ENCODE measurements at places on chromosomes 7 and 10. TPM values are rescaled to one million over a fixed set of nuclear protein-coding genes. Genes with fewer than 3 reads are reported as not detected.

- peaks cover 5% of the 10 kb centered on the region for H3K4me1 ChIP-seq
- no peaks in the 10 kb centered on the region for H3K27me3 ChIP-seq
- H3K27ac ChIP-seq, result no peak overlapping the region
Measured at GRCh38 chr7:129853661-129854268, 99.0 kb downstream of the UBE2H start.

- H3K27me3 ChIP-seq, result no peaks in the 10 kb centered on the region
- no peak overlapping the region for H3K27ac ChIP-seq
- peaks cover 22% of the 10 kb centered on the region for H3K4me1 ChIP-seq
- no peaks in the 10 kb centered on the region for H3K36me3 ChIP-seq
Measured at GRCh38 chr10:78449554-78449953, 415.9 kb downstream of the RPS24 start.

DNA sequence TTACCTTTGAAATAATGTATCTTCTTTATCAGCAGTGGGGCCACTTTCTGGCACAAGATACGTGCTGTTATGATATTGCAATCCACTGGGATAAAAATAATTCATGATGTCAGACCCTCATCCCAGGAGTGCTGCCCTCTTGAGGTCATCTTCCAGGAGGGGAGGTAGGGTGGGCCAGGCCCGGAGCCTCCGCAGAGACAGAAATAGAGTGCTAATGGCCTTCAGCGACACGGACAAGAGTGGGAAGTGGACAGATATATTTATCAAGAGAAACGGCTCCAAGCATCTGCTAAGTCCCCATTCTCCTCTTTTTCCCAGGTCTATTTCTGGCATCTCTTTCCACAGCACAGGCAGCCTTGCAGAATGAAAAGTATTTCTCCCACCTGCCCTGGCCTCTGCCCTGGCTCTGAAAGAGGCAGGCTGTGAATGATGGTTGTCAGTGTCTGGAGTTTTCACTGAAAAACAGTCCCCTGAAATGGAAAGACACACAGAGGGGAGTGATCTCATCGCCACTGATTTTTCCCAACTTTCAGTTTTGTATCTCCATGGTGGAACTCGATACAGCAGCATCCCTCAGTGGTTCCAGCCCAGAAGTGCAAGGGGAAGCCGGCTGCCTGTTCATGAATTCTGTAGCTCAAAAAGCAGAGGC is 251.7 kb upstream of the MYO3A start:
- H3K4me1 ChIP-seq, result peaks cover 12% of the 10 kb centered on the region
- H3K36me3 ChIP-seq, result no peaks in the 10 kb centered on the region
- H3K4me3 ChIP-seq, result no peak overlapping the region

- peaks cover 3% of the 10 kb centered on the region for H3K36me3 ChIP-seq
- DNase-seq, result no peak
- no peak overlapping the region for H3K4me3 ChIP-seq
- H3K27ac ChIP-seq, result no peak overlapping the region
- H3K4me1 ChIP-seq, result no peaks in the 10 kb centered on the region
Measured at GRCh38 chr7:68334636-68335272, 1263.5 kb upstream of the AUTS2 start.

GRCh38 chr10:8326396-8327139 is 272.1 kb downstream of the GATA3 start:
- H3K27ac ChIP-seq, result no peak overlapping the region
- H3K27me3 ChIP-seq, result peaks cover 67% of the 10 kb centered on the region
- DNase-seq, result no peak

DNA sequence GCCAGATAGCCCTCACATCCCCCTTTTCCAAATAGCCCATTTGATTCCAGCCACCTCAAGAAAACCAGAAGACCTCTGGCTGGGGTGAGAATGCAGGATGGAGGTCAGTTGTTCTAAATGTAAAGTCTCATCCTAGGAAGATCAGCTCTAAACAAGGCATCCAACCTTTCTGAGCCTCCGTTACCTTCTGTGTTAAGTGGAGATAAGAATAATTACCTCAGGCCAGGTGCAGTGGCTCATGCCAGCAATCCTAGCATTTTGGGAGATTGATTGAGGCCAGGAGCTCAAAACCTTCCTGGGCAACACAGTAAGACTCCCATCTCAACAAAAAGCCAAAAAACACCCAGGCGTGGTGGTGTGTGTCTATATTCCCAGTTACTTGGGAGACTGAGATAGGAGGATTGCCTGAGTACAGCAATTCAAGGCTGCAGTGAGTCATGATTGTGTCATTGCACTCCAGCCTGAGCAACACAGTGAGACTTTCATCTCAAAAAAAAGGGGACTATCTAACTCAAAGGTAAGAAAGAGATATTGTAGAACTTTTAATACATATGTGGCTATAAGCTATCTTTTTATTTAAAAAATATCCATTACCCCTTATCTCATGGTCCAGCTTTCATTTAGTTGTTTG is 43.5 kb downstream of the PRTFDC1 start:
- no peaks in the 10 kb centered on the region for H3K27me3 ChIP-seq
- H3K27ac ChIP-seq, result peak overlapping the region; percentile 45
- H3K4me3 ChIP-seq, result no peak overlapping the region
- peaks cover 18% of the 10 kb centered on the region for H3K36me3 ChIP-seq

DNA sequence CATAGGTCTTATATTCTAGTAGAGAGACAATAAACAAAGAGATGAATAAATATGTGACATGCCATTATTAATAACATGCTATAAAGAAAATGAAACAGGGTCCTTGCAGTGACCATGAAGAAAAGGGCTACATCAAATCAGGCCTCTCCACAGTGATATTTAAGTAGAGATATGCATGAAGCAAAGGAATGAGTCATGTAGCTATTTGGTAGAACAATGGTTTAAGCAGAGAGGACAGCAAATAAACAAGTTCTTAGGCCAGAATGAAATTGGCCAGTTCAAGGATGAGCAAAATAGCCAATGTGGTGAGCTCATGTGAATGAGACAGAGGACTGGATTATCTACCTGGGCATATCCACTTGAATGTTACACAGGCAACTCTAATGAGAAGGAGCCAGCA is 172.2 kb upstream of the FERD3L start:
- H3K36me3 ChIP-seq, result no peaks in the 10 kb centered on the region
- H3K27ac ChIP-seq, result no peak overlapping the region
- H3K4me1 ChIP-seq, result peaks cover 9% of the 10 kb centered on the region

DNA sequence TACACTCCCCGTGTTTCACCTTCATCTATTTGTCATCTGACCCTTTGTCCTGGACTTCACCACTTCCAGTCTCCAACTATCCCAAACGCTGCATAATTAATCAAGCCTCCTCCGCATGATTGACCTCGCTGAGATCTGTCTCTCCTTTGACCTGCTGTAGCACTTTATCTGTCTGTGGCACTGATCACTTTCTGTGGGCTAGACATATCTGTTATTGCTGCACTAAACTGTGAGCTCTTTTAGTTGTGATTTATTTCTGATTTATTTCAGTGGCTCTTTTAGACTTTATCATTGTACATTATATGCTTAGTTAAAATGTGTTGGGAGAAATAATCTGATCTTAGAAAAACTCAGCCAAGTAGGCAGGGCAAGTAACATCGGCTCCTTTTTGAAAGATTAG is 91.9 kb upstream of the GATA3 start:
- H3K4me3 ChIP-seq, result no peak overlapping the region
- H3K27ac ChIP-seq, result no peak overlapping the region
- H3K36me3 ChIP-seq, result peaks cover 11% of the 10 kb centered on the region
- H3K27me3 ChIP-seq, result no peaks in the 10 kb centered on the region
- DNase-seq, result no peak

GRCh38 chr7:67407392-67408071 is 410.9 kb downstream of the TYW1 start:
- peaks cover 8% of the 10 kb centered on the region for H3K4me1 ChIP-seq
- no peaks in the 10 kb centered on the region for H3K27me3 ChIP-seq
- no peak for DNase-seq
- no peaks in the 10 kb centered on the region for H3K36me3 ChIP-seq

DNA sequence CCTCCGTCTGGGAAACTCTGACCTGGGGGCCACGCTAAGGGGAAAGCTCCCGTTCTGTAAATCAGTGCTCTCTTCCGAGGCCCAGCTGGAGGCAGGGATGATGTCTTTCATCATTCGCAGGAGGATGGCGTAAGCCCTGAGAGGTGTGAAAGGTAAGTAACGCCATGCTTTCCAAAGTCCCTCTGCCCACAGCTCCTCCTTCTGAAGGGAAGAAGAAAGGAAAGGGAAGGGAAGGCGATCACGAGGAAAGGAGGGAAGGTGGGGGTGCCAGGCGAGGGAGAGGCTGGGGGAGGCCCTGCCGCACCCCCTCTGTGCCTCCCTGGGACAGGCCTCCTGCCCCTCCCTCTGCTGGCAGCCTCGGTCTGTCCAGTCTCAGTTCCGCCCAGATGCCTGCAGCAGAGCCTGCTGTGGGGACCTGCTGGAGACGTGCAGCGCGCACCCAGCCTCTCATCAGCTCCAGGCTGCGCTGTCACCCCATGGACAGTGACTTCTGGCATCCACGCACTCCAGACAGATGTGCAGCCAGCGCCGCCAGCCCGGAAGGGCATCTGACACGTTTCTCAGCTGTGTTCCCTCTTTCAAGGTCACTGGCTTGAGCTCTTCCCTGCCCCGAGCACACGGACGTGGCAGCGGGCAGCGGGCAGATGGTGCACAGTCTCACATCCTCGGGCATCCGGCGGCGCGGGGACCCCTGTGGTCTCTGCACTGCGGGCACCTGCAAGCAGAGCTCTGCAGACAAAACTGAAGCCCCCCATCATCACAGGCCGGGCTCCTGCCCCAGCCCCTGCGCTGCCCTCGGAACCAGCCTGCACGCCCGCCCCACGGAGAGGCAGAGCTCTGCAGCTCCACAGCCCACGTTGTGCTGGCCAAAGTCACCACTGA is 60.6 kb downstream of the INSIG1 start:
- H3K4me1 ChIP-seq, result peaks cover 11% of the 10 kb centered on the region
- no peak overlapping the region for H3K27ac ChIP-seq
- H3K27me3 ChIP-seq, result peaks cover 64% of the 10 kb centered on the region
- DNase-seq, result no peak

DNA sequence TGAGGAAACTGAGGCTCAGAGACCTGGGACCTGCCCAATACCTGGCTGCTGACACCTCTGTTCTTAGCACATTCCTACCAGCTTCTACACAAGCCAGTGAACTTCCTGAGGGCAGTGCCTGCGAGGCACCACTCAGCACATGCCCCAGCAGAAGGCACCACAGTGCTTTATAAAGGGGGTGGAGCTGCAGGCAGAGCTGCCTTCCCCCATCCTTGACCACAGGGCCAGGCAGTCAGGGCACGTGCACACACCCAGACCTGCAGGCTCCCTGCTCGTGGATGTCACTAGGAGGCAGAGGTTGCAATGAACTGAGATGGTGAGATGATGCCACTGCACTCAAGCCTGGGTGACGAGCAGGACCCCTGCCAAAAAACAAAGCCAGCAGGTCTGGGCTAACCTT is 39.2 kb upstream of the TUBB8 start:
- DNase-seq, result no peak
- peaks cover 4% of the 10 kb centered on the region for H3K4me1 ChIP-seq
- no peak overlapping the region for H3K27ac ChIP-seq
- no peak overlapping the region for H3K4me3 ChIP-seq
- H3K36me3 ChIP-seq, result no peaks in the 10 kb centered on the region

DNA sequence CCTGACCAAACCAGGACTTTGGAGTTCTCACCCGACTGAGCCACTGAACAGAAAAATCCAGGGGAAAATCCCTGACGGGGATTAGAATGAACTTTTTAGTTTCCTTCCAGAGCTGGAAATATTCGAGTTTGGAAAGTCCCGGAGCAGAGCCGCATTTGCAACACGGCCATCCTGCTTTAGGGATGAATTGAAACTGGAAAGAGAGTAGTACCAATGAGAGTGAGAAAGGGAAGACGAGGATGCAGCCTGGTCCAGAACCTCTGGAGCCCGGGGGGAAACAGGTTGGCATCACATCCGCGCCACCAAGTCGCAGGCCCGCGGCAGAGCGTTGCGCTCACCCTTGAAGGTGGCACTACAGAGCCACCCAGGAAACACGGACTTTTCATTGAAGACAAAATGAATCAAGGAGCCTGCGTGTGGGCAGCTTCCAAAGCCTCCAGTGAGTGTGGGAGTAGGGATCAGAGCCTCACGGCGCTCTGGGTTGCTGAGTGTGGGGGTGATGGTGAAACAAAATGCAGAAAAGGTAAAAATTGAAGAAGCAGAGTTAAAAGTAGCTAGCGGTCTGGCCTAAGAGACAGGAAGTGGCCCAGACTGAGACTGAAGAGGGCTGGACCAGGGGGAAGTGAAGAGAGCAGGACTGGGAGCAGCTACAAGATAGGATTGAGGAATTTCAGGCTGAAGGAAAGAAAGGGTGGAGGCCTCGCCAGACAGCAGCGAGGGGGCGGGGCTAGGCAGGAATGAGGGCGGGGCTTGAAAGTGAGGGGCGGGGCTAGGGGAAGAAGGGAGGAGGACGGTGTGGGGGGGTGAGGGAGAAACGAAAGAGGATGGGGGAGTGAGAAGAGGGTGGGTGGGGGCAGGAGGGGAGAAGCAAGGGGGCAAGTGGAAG is 1.8 kb downstream of the SMURF1 start:
- H3K4me3 ChIP-seq, result peak overlapping the region; percentile 92
- peaks cover 52% of the 10 kb centered on the region for H3K4me1 ChIP-seq
- H3K27ac ChIP-seq, result peak overlapping the region; percentile 96
- peaks cover 12% of the 10 kb centered on the region for H3K36me3 ChIP-seq
- peak; percentile 26 for DNase-seq
- H3K27me3 ChIP-seq, result no peaks in the 10 kb centered on the region

- H3K36me3 ChIP-seq, result peaks cover 13% of the 10 kb centered on the region
- peaks cover 40% of the 10 kb centered on the region for H3K4me1 ChIP-seq
- no peak for DNase-seq
- H3K4me3 ChIP-seq, result no peak overlapping the region
- no peaks in the 10 kb centered on the region for H3K27me3 ChIP-seq
Measured at GRCh38 chr7:127680983-127681382, 29.0 kb downstream of the SND1 start.

- peaks cover 7% of the 10 kb centered on the region for H3K4me1 ChIP-seq
- no peaks in the 10 kb centered on the region for H3K36me3 ChIP-seq
- H3K4me3 ChIP-seq, result no peak overlapping the region
- no peaks in the 10 kb centered on the region for H3K27me3 ChIP-seq
- H3K27ac ChIP-seq, result no peak overlapping the region
- DNase-seq, result no peak
Measured at GRCh38 chr7:34835901-34836600, 178.0 kb downstream of the NPSR1 start.

- no peak overlapping the region for H3K27ac ChIP-seq
- no peaks in the 10 kb centered on the region for H3K27me3 ChIP-seq
Measured at GRCh38 chr7:20896996-20897395, 110.3 kb upstream of the SP8 start.

DNA sequence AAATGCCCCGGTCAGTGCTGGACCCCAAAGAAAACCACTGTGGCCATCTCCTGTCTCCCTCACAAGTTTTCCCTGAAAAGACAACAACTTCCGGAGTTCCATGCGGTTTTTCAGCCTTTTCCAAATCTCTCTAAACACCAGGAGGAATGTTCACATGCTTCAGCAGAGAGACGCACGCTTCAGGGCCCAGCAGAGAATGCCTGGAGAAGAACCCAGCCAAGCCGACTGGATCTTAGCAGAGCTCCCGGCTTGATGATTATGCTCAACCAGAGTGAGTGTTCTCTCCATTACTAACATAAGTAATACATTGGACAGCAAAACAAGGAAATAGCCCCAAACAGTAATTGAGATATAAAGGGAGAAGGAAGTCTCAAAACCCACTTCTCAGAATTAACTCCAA is 17.9 kb downstream of the PRKCQ start:
- no peaks in the 10 kb centered on the region for H3K27me3 ChIP-seq
- DNase-seq, result no peak
- no peak overlapping the region for H3K4me3 ChIP-seq
- H3K27ac ChIP-seq, result no peak overlapping the region
- H3K36me3 ChIP-seq, result no peaks in the 10 kb centered on the region

Gene LRRC61
- 23.2 TPM for total RNA-seq

Gene ACHE
- total RNA-seq, result 1.7 TPM

Gene POLR2J2
- 5.8 TPM for total RNA-seq

Gene ZNF239
- 12.1 TPM for total RNA-seq

Gene KNDC1
- 4.0 TPM for total RNA-seq

Gene DHTKD1
- total RNA-seq, result 56.1 TPM

Gene WNT8B
- total RNA-seq, result 3.8 TPM

Gene STN1
- 13.2 TPM for total RNA-seq

Gene INA
- 36.4 TPM for total RNA-seq

Gene LEP
- not detected for total RNA-seq

Measured in neural crest cell (in vitro differentiated cells).